T-helper 2 cell treated with Interferon-gamma antibody and Interleukin-4, amounts not matched to agents 5 μg/mL and 100 μg/mL, for 36 hours (primary cell): ENCODE measurements at places on chromosomes 7 and 10.

DNA sequence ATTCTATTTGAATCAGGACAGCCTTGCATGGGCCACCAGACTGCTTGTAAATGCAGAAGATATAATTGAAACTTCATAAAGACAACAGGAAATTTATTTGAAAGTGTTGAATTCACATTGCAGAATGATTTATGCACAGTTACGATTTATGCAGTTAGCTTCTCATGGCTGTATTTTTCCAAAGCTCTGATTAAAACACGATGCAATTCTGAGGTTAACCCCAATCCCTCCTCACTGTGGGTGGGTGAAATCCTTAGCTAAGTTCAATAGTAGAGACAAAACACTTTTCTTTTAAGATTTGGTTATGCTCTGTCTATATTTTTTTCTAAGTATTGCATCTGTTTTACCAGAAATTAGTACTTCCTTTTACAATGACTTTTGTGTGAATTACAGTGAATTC lies 728.8 kb upstream of the IGFBP3 start:
- DNase-seq: no peak

GRCh38 chr7:100509231-100509630 lies 25.5 kb downstream of the NYAP1 start:
- DNase-seq: no peak

- no peak for DNase-seq
These were observed 5.5 kb upstream of the ZNF777 start for GRCh38 chr7:149466364-149466763.

DNA sequence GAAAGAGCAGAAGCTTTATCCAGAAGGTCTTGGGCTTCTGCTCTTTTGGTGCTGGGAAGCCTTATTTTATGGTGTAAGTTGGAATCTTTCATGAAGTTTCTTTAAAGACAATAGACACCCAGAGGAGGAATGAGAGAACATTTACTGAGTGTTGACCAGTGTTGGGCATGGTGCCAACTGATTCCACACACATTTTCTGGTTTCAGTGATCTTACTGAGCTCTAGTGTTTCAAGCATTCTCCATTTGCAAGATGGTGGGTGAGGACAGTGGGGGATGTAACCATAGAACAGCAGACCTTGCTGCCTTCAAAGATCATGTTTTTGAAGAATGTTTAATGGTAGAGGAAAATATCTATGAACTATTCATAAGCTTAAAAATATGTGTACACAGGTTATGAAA lies 114.6 kb downstream of the LRMDA start:
- no peak for DNase-seq

GRCh38 chr10:73519336-73519735 lies 23.5 kb upstream of the PPP3CB start:
- DNase-seq: no peak

DNA sequence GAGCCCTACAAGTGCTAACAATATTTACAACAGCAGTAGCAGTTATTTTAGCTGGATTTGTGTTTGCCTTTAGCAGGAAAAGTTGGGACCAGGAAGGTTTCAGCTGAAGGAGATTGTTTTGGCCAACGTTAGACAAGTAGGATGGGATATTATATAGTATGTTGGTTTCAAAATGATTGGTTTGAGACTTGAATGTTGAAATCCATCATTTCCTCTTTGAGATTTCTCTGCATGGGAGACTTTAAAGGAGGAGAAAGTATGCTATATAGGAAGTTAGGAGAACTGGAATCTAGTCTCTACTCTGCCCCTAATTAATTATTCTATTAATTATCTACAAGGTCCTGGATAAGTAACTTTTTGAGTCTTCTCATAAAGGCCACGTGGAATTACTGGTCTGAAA lies 263.8 kb downstream of the PTEN start:
- no peak for DNase-seq

- DNase-seq: no peak
These were observed 209.0 kb downstream of the MAGI2 start for GRCh38 chr7:79244482-79244881.

DNA sequence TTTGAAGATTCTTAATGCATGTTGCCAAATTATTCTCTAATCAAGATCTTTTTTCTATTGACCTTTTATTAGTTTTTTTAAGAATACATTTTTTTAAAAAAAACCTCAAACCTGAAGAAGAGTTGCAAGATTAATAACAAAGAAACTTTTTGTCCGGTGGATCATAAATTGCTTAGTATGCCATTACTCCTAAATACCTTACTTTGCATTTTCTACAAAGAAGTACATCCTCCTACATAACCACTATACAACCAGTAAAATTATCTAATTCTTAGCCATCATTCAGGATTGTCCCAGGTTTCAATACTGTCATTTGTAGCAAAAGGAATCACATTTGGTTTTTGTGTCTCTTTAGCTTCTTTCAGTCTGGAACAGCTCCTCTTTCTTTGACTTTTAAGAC lies 77.9 kb downstream of the SRI start:
- DNase-seq: no peak

DNA sequence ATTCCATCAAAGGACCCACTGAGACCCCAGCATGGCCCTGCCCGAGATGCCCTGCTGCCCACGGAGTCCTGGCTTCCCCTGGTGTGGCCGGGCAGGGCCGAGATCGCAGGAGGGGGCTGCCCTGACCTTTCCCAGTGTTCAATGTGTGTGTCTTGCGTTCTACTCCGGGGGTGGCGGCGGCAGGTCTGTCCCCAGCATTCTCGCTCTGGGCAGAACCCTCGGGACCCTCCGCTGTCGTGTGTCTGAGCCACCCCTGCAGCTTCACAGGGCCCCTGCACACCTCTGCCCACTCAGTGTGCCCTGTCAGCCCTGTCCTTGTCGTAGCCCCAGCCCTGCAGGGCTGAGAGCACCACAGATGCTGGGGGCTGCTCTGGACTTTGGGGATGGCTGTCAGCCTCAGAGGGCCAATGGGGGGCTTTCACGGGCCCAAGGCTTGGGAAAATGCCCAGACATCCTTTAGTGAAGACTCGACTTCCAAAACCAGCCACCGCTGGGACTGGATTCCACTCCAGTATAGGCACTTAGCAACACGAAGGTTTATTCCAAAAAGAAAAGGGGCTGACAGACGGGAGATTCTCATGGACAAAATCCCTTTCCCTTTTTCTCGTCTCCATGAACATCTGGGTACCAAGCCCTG lies 30.0 kb upstream of the KNDC1 start:
- no peak for DNase-seq

- DNase-seq: no peak
These were observed 30.6 kb downstream of the AVL9 start for GRCh38 chr7:32525839-32526238.

DNA sequence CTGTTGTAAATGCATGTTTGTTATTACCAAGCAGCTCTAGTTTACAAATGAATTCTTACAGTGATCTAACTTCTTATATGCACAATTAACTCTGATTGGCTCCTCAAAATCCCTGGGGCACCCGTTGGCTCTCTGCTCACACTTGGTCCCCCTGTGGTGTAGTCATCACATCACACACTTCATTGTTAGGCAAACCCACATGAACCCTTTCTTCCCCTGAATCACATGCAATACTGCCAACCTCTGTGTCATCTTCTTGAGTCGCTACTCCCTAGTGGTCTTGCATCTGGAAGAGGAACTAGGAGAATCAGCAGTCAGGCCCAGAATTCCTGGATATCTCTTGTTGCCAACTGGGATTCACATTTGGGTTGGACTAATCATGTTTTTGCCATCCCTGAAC lies 73.1 kb downstream of the CD36 start:
- no peak for DNase-seq
